H1 (cell line): ENCODE measurements at places on chromosomes 16 and 17.

GRCh38 chr16:23160082-23160481, 10.8 kb upstream of the USP31 start:
- no peak for DNase-seq

- DNase-seq, result no peak
Observed at GRCh38 chr17:897970-898619, 81.5 kb downstream of the NXN start.

DNA sequence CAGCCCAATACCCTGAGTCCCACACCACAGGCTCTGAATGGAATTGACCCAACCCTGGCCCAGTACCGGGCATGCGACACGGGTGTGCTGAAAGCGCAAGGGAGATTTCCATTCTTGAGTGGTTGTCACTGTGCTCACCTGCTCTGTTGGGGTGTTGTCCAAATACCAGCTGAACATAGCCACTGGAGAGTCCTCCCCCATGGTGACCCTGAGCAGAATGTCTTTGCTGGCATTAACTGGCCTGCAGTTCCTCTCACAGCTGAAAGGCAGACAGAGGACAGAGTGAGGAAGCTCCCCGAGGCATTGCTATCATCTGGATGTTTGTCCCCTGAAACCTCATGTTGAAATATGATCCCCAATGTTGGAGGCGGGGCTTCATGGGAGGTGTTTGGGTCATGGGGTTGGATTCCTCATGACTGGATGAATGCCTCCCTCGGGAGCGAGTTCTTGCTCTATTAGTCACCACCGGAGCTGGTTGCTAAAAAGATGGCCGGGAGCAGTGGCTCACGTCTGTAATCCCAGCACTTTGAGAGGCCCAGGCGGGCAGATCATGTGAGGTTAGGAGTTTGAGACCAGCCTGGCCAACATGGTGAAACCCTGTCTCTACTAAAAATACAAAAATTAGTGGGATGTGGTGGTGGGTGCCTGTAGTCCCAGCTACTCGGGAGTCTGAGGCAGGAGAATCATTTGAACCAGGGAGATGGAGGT, 57.3 kb upstream of the BCO1 start:
- DNase-seq, result peak; percentile 81

DNA sequence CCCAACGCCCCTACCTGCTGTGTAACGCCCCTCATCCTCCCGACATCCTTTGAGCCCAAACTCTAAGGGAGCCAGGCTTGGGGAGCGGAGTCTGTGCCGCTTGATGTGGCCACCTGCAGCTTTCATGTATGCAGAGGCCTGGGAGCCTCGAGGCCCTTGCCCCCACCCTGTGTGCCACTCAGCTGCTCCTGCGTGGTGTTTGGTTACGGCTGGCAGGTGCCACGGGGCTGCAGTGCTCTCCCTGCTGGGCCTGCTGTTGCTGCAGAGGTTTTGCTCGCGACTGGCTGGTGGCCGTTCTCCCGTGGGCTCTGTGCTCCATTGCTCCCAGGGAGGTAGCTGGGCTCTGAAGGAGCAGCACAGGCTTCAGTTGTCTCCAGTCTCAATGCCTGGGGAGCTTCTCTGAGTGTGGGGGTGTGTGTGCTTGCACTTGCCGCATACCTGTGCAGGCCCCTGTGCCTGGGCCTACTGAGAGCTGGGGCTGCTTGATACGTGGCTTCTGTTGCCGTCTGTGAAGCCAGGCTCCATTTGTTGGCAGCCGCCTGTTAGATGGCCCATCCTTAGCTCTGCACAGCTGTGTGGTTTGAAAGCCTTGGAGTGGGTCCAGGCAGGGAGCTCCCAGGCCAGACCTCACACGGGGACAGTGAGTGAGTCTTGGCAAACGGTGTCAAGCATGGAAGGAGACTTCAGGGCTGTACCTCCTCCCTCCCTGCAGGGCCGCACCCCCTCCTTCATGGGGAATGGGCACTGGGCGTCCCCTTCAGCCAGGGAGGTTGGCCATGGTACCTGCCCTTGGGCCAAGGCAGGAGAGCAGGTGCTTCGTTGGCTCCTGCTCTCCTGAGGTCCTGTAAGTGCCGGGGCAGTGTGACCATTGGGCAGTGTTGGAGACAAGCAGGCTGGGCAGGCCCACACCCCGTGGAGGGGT, 47.2 kb downstream of the PDPK1 start:
- no peak for DNase-seq

- no peak for DNase-seq
Observed at GRCh38 chr17:49694847-49695697, 12.7 kb downstream of the SLC35B1 start.

DNA sequence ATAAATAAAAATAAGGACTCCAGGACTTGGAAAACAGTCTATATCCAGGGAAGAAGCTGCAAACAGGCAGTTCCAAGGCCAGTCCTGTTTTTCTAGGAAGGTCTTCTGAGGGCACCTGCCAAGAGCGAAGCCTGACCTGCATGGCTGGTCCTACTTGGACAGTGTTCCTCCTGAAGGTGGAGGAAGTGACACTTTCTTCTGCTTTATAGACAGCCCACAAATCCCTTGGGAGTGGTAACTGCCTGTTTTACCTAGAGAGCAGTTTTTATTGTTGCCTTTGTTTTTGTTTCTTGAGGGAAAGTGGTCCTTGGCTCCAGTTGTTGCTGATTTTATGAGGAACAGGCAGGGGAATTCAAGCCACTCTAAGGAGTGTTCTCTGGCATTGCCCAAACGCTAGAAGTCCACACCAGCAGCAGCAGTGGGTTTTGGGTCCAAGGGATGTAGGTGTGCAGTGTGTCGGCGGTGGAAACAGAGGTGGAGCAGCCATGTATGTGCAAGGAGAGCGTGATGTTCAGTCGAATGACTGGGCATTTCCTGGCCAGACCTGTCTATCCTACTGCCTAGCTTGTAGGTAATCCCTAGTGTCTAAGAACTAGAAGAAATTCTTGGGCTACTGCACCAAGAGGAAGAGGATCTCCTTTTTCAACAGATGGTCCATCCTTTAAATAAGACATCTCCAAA, 35.3 kb downstream of the LDHD start:
- DNase-seq, result no peak

DNA sequence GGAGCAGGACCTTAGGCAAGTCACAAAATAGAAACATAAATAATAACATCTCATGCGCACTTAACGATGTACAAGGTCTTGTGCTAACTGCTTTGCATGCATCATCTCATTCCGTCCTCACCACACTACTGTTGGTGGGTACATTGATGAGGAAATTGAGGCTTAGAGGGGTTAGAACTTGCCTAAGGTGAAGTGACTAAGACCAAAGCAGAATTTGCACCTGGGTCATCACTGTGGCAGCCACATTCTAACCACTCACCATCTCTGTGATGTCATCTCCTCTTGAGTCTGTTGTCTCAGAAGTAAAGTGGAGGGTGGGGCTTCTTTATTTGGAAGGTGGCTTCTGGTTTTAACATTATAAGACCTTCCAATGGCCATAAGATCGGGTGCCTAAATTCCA, 20.4 kb upstream of the TRIM25 start:
- DNase-seq, result no peak

GRCh38 chr17:45907750-45908395, 13.5 kb downstream of the MAPT start:
- no peak for DNase-seq

DNA sequence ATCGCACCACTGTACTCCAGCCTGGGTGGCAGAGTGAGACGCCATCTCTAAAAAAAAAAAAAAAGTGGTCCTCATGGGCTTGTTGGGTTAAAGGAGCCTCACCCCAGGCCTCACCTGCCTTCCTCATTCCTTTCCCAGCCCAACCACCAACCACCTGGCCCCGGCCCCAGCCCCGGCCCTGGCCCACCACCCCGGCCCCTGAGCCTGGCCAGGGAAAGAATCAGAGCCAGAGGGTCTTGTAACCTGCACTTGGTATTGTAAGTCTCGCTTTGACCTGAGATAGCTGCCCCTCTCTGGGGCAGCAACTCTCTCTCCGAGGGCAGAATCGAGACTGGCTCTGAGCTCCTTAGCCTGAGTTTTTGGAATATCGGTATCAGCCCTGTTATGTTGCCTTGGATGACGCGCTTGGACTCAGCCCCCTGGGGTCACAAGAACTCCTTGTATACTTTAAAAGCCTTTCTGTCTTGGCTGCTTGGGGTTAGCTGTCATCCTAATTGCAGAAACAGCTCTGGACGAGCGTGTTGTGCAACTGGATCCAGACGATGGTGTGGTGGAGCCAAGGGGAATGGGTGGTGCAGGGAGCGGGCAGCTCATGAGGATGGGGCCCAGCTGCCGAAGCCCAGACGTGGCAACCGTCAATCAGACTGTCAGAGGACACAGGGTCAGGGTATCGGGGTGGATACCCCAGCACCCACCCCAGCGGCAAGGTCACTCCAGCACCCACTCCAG, 14.6 kb downstream of the SMTNL2 start:
- no peak for DNase-seq

DNA sequence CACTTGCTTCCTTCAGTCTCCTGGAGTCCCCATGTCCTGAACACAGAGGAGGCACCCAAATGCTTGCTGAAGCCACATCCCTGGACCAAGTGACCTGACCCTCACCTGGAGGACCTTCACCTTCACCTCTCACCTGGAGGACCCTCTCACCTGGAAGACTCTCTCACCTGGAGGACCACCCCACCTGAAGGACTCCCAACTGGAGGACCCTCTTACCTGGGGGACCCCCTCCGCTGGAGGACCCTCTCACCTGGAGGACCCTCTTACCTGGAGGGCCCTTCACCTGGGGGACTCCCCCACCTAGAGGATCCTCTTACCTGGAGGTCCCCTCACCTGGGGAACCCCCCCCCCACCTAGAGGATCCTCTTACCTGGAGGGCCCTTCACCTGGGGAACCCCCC, 573 bp upstream of the CDK10 start:
- DNase-seq, result no peak

- DNase-seq, result no peak
Observed at GRCh38 chr16:84827131-84827574, 7.4 kb downstream of the CRISPLD2 start.

DNA sequence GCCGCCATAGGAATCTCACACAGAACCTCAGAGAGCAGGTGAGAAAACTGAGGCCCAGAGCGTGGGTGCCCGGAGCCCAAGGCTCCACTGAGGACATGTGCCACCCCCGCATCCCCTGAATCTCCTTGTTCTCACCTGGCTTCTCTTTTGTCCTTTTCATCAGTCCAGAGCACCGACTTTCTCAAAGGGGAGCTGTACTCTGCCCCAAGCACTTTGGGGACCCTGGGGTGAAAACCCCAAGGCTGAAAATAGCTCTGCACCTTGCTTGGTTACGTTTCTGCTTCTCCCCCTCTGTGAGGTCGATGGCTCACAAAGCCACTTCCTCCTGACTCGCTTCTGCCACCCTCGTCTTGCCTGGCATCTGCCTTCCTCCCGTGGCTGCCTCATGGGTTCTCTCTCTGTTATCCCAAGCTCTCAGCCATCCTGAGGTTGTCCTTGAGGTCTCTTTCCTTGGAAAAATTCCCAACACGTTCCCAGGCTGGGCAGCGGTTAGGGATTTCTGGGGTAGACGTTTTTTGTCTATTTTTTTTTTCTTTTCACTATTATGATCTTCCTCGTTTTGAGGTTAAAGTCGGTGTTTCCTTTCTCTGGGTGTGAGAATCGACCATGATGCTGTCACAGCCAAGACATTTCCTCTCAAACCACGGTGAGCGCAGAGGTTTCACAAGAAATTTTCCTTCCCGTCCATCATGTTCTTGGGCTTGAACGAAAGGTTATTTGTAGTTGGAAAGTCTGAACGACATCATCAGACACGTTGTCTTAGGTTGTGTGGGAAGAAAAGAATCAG, 37.2 kb downstream of the IRF8 start:
- DNase-seq, result no peak

GRCh38 chr17:43456661-43457361, 27.0 kb upstream of the DHX8 start:
- DNase-seq, result no peak

GRCh38 chr17:41492351-41492750, 2.6 kb upstream of the KRT36 start:
- no peak for DNase-seq

- DNase-seq, result no peak
Observed at GRCh38 chr16:4315186-4316107, at the start of gene GLIS2. GLIS2 (plus strand) TSS chr16:4316067; CDS start chr16:4332281, 16,214 bp downstream.

GRCh38 chr17:77196251-77196650, 55.5 kb downstream of the SEC14L1 start:
- no peak for DNase-seq

DNA sequence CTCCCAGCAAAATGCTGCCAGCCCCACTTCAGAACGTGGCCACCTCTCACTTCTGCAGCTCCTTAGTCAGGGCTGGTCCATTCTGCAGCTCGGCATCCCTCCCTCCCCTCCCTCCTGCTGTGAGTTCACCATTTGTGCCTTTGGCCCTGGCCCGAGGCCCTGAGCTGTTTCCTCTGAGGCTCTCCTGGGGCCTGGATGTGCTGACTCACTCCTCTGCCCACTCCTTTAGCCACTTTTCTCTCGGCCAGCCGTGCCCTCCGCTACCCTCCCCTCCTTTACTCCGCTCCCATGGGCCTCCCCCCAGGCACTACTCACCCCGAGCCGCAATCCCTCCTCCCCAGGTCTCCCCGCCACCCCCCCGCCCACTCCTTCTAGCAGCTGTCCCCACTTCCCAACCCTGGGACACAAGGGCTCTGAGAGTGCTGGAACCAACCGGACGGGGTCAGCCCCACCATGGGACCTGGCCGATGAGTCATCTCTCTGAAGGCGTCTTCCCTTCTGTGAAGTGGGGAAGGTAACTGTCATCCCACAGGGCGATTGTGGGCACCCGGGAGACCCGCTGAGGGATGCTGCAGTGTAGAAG, 11.5 kb downstream of the KCNG4 start:
- peak; percentile 36 for DNase-seq
